ENCODE measurements at places on chromosomes 5 and 9.

DNA sequence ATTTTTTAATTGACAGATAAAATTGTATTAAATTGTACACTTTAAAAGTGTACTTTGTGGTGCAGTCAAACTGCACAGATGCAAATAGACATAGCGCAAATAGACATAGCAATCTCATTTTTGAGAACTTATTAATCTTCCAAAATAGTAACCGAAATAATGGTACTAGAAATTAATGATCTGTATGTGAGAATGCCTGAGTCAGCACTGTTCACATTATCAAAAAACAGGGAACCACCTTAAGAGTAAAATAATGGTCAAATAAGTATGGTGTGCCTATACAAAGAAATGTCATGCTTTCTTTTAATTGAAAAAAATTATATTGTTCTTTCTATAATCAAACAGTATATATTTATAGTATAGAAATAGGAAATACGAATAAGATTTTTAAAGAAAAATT is 461.9 kb downstream of the EFNA5 start:
- no peak for DNase-seq

GRCh38 chr9:92706218-92706940 is 36.4 kb upstream of the IPPK start:
- no peak for DNase-seq

DNA sequence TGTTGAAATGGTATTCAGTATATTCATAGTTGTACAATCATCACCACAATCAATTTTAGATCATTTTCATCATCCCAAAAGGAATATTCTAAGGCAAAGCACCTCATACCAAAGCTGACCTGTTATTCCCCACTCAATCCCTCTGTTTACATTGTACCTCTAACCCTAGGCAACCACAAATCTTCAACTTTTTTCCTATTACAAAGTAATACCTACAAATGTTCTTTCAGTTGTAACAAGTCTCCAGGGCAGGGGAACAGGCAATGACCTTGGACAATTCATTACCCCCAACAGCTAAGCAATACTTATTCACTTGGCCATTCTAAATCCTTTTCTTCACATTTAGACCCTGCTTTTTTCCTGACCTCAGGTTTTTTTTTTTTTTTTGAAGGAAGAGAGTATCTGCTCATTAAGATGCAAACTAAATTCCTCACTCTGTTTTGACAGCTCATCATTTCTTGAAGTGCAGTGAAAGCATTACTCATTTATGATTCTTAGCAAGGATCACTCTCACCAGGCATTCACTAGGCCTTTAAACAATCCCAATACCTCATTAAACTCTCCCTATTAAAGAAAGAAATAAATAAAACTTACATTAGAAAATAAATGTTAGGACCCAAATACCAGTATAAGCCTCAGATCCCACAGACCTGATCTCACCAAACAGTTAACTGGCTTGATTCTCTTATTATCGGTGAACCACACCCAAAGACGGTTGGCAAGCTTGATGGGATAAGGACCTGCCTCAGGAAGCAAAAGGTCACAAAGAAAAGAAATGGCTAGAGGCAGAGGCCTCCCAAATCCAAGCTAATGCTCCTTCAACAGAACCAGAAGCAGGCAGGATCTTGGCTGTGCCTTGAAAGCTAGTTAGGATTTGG is 15.3 kb downstream of the MTMR12 start:
- no peak for DNase-seq

- no peak for DNase-seq
These were observed 157.0 kb upstream of the RASEF start for GRCh38 chr9:83219924-83220438.

- no peak for DNase-seq
These were observed 62.6 kb downstream of the MTREX start for GRCh38 chr5:55370291-55370925.

- DNase-seq: no peak
These were observed 324.5 kb downstream of the ARRDC3 start for GRCh38 chr5:91058575-91058974.

Measured in nucleus accumbens (tissue), 56 donors.